Lower lobe of right lung (tissue), 2 donors: ENCODE measurements at places on chromosomes 2 and 18. TPM values are rescaled to one million over a fixed set of nuclear protein-coding genes. Genes with fewer than 3 reads are reported as not detected.

Gene GRB14
- 4.6 TPM for total RNA-seq

Gene DGKD
- 69.3 TPM for total RNA-seq

Gene PMAIP1
- 1.6 TPM for total RNA-seq

Gene CAPN14
- total RNA-seq: 0.15 TPM

Gene DSG1
- total RNA-seq: not detected

Gene ABCB11
- total RNA-seq: 0.32 TPM

Gene CYP26B1
- total RNA-seq: 2.5 TPM

Gene CDK15
- total RNA-seq: 4.5 TPM

Gene RESP18
- total RNA-seq: not detected

Gene CYP27C1
- not detected for total RNA-seq

Gene UGT1A3
- total RNA-seq: not detected

DNA sequence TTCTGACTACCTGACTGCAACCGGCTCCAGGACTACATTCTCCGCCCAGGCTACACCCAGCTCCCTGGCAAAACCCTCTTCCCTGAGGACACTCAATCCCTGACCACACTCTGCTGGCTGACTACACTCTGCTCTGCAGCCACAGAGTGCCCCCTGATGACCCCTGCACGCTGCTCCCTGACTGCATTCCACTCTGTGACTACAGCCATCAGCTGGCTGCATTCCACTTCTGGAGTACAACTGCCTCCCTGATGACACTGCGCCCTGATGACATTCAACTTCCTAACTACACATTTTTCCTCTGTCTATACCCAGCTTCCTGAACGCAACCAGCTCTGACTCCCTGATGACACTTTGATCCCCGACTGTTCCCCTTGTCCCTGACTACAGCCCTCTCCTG is 71.3 kb upstream of the NRXN1 start:
- DNase-seq: peak; percentile 51

- DNase-seq: no peak
These were observed 169.8 kb upstream of the SALL3 start for GRCh38 chr18:78809845-78810244.

DNA sequence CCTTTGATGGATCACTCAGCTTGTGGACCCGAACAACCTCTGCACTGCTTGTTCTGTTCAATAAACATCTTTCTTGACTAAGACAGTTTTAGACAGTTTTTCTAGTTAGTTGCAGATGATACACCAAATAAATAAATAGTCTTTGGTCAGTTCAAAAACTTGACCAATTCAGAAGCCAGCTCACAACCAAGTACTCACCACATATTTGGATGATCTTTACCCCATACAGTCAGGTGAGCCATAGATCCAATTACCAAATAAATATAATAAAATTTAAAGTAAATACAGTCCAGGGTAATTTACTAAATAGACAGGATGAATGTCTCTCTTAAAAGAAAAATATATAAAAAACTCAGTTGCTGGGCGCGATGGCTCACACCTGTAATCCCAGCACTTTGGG is 18.2 kb downstream of the SCN3A start:
- no peak for DNase-seq

GRCh38 chr2:241933179-241933911 is 63.8 kb downstream of the RTP5 start:
- no peak for DNase-seq

GRCh38 chr2:41486948-41487347 is 560.9 kb upstream of the PKDCC start:
- no peak for DNase-seq

GRCh38 chr2:76567478-76567877 is 856.8 kb upstream of the GCFC2 start:
- DNase-seq: no peak

DNA sequence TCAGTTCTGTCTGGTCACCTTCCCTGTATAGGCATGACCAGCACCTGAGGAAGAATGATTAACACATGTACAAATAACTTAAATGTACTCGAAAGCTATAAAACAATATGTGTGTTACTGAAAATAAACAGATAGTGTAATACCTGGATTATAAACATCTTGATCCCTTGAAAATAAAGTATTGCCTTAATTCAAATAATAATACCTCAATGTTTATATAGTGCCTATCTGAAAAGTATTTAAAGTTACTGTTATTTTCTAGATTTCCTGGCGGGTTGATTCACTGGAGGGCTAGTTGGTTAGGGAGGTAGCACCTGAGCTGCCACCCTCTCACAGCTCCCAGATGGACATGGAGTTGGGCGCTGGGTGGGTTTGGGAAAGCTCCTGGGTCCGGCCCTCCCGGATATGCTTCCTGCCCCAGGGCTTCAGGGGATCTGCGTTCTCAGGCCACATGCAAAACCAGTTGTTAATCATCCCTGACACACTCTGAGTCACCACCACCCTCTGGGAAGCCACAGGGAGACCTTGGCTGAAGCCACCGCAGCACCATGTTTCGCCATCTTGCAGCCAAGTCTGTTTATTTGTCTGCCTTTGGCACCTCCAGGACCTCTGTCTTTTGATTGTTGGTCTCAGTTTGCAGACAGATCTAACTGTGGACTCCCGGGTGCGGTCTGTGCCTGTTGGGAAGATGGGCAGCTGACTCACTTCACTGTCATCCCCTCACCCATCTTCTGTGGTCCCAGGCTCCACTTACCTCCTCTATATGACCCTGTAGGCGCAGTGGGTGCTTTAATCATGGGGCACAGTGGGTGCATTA is 35.3 kb downstream of the RAB31 start:
- no peak for DNase-seq

- no peak for DNase-seq
These were observed 2.0 kb upstream of the CHRND start for GRCh38 chr2:232523682-232524597.

- DNase-seq: no peak
These were observed 132.7 kb downstream of the ALPK2 start for GRCh38 chr18:58496231-58496630.

DNA sequence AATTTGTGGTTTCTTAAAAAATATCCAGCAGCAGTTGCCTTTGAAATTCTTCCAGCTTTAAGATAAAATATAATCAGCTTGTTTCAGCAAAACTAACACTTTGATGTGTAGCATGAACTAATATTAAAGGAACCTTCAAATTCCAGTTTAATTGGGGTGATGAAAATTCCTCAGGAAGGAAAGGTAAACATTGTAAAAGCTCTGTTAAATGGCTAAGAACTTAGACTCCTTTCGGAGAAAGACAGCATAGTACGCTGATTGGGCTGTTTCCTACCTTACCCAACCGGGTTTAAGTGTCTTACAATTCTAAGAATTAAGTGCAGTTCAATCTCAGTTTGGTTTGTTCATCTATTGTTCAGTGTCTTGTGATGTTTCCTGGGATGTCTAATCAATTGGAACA is 108.3 kb downstream of the CDH7 start:
- no peak for DNase-seq

DNA sequence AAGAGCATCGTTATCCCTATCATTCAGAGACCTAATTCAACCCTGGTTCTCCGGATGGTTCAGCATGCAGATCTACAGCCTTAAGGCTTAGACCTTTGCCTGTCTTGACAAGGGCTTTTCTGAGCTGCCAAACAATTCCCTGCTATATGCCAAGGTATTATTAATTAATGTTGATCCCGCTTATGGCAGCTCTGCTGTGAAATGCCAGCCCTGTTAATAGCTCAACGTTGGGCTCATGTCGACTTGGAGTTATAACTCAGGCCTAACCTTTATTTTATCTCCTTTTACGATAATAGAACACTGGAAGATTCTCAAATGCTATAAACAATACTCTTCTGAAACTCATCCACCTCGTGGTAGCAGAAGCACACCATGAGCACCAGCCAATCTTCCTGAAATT is 188.6 kb downstream of the TMEM247 start:
- DNase-seq: no peak

- no peak for DNase-seq
These were observed 25.8 kb upstream of the NRP2 start for GRCh38 chr2:205656461-205656860.

GRCh38 chr2:29108225-29108624 is 7.0 kb upstream of the CLIP4 start:
- no peak for DNase-seq
